Motor neuron (in vitro differentiated cells): ENCODE measurements at places on chromosomes 2 and 18. TPM values are rescaled to one million over a fixed set of nuclear protein-coding genes. Genes with fewer than 3 reads are reported as not detected.

DNA sequence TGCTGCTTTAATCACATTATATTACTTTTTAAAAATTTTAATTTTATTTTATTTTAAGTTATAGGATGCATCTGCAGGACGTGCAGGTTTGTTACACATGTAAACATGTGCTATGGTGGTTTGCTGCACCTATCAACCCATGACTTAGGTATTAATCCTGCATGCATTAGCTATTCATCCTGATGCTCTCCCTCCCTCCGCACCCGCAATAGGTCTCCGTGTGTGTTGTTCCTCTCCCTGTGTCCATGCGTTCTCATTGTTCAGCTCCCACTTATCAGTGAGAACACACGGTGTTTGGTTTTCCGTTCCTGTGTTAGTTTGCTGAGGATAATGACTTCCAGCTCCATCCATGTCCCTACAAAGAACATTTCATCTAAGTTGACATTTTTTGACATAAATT lies 283.2 kb downstream of the CYRIA start:
- no peak for ATAC-seq

- ATAC-seq, result no peak
These were observed 131.5 kb downstream of the CAPN13 start for GRCh38 chr2:30675758-30676157.

- ATAC-seq, result peak; percentile 61
These were observed 19.6 kb upstream of the KCNJ13 start for GRCh38 chr2:232795920-232796319.

Gene GULP1
- total RNA-seq, result 10.3 and 12.0 TPM in 2 replicates

Gene SIX2
- 0.71 and 0.83 TPM in 2 replicates for total RNA-seq
